Muscle of leg (tissue), 16 donors: ENCODE measurements at places on chromosomes 4 and X. TPM values are rescaled to one million over a fixed set of nuclear protein-coding genes. Genes with fewer than 3 reads are reported as not detected.

SPANXC gene
- polyA plus RNA-seq: not detected

APEX2 gene
- 9.4 TPM for polyA plus RNA-seq

TMEM144 gene
- 6.1 TPM for polyA plus RNA-seq

CXCL1 gene
- 0.25 TPM for polyA plus RNA-seq

KDR gene
- 41.0 TPM for polyA plus RNA-seq

COL4A6 gene
- polyA plus RNA-seq: 3.5 TPM

ZDHHC15 gene
- 4.6 TPM for polyA plus RNA-seq

PITX2 gene
- polyA plus RNA-seq: 43.7 TPM

MAGEA2 gene
- not detected for polyA plus RNA-seq

SGMS2 gene
- polyA plus RNA-seq: 8.3 TPM

EPHA5 gene
- 0.59 TPM for polyA plus RNA-seq

SMR3B gene
- 0.20 TPM for polyA plus RNA-seq
